ENCODE measurements at places on chromosomes 7 and 10. TPM values are rescaled to one million over a fixed set of nuclear protein-coding genes. Genes with fewer than 3 reads are reported as not detected.

MPP7 gene
- 28.3 TPM for total RNA-seq

RARRES2 gene
- total RNA-seq = 162 TPM

DNA sequence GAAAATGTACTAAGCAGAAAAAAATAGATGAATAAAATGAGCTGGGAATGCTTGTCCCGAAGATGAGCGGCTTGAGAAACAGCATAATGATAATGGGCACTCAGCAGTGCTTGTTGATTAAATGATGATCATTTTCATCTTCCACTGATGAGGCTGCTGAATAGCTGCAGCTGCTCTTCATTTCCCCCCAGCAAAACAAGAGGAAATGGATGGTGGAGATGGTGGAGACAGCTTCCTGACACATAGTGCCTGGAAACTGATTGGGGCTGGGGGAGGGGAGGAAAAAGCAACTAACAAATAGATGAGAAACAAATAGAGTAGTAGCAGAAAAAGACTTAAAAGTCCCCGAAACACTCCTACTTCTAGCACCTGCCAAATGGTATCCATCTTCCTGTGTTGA lies 41.4 kb downstream of the MRC1 start:
- no peak for DNase-seq

- DNase-seq = no peak
These were observed 111.1 kb upstream of the PDLIM1 start for GRCh38 chr10:95401704-95402469.

GRCh38 chr10:81200801-81201200 lies 663.1 kb downstream of the SH2D4B start:
- no peak for DNase-seq

GRCh38 chr10:68598978-68599770 lies 39.0 kb downstream of the TET1 start:
- peak; percentile 41 for DNase-seq

- no peak for DNase-seq
These were observed 105.2 kb downstream of the MACC1 start for GRCh38 chr7:20111821-20112542.

Data from left lung (tissue), 14 donors.